Activated naive CD8-positive, alpha-beta T cell treated with anti-CD3 and anti-CD28 coated beads, Interleukin-2, amount 10 ng/mL, durations not matched to agents 7 days and 5 days (primary cell): ENCODE measurements at places on chromosomes 2 and 18.

- DNase-seq: no peak
Measured at GRCh38 chr2:204023088-204023487, 86.5 kb downstream of the ICOS start.

GRCh38 chr18:54749291-54749690, 79.0 kb upstream of the RAB27B start:
- no peak for DNase-seq

DNA sequence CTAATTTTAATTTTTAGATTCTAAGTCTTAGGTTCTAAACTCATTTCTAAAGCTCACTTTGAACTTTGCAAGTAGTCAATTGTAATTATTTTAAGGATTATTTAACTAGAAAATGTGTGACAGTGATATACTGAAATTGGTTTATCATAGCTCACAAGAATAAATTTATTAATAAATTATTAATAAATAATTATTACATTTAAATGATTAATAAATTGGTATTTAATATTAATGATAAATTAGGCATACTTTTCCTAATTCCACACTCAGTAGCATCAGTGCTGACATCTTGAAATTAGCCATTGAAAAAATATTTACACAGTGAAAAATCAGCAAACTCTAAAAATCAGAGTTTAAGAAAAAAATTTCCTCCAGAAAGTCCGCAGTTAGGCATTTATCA, 433.7 kb downstream of the FIGN start:
- no peak for DNase-seq

DNA sequence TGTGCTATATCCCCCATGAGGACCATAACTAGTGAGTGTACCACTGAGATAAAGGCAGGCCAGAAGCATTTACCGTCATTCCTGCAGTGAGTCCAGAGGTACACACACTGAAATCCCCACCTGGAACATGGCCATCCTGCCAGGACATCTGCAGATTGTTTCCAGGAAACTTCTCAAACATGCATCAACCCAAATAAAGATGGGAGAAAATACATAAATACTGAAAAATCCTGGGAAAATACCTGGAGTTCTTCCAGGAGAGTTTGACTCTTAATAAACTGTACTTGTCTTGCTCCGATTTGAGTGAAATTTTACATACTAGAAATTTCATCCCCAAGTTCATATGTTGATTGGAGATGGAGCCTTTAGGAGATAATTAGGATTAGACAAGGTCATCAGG, 388.1 kb upstream of the KLHL29 start:
- DNase-seq: no peak

DNA sequence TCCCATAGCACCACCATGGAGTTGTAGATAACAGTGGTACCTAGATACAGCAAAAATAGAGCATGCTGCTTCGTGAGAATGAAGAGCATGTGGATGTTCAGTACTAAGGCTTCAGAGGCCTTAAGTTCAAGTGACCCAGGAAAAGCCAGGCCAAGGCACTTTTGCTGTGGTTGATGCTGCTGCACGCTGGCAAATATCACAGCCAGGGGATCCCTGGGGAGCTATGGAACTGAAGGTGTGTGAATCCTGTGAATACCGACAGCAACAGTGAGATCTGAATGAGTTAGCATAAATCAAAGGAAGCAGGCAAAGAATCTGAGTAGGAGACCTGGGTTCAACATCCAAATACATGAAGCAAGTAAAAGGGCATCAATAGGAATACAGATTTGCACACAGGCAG, 158.6 kb upstream of the THUMPD2 start:
- DNase-seq: no peak

DNA sequence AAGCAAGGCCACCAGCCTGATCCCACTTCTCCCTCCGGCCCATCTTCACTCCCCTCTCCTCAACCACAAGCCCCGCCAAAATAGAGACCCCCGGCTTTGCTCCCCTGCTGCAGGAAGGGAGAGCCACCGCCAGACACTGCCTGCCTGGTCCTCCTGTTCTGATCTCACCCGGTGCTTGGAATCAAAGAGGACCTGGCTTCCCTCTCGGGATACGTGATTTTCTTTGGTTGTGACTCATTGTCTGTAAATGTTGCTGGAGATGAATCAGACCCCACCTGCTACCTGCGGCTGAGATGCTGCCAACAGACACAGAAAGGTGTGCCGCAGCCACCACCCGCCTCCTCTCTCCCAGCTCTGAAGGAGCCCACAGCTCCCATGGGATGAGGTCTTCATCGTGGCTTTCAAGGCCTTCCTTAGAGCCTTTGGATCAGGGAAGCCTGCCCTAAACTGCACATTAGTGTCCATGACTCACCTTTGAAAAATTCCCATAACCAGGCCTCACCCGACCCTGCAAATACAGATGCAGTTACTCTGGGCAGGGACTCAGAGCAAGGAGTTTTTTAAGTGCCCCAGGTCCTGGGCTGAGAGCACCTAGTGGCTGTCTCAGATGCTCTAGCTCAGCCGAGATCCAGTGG, 79.4 kb upstream of the ZNF532 start:
- DNase-seq: no peak

GRCh38 chr2:221484761-221485502, 87.2 kb downstream of the EPHA4 start:
- DNase-seq: no peak

- peak; percentile 63 for DNase-seq
Measured at GRCh38 chr2:144183727-144184126, 336.2 kb downstream of the ZEB2 start.

DNA sequence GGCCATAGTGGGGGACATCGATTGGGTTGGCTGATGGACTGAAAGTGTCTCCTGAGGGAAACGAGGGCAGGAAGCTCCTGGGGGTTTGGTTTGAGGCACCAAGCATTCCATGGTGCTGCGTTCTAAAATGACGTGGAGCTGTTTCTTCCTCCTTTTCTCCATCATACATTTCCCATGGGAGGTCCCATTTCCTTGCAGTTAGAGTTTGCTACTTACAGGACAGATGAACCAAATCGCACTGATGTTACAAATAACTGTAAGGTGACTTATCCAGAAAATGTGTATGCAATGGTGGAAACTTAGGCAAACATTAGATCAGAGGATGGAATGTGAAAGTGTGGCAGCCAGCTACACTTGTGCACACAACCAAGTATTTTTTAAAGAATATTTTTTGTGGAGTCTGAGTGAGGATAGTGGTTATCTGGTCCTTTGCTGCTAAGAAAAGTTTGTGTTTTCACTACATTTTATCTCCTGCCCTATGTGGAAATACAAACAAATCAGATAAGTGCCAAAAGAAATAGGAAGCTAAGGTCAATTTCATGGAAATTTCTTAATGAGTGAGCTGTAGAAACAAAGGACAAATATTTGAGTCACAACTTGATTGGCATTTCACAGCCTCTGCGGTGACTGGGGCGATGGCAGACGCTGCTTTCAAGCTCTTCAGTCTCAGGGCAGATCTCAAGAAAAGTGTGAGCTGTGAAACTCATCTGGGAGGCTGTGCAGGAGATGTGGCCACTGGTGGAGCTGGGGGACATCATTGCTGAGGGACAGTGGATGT, 256.2 kb downstream of the TSN start:
- no peak for DNase-seq

DNA sequence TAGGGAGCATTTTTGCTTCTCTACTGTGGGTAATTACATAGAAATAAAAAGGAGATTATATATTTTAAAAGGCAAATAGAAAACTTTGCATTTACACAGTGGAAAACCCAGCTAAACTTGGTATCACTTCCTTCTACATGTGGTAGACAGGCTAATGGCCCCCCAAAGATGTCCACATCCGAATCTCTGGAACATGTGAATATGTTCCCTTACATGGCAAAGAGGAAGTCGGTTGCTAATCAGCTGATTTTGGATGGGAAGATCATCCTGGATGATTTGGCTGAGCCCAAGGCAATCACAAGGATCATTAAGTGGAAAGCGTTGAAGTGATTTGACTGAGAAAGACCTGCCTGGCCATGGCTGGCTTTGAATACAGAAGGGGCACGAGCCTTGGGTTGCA, 26.2 kb downstream of the CREG2 start:
- DNase-seq: no peak

DNA sequence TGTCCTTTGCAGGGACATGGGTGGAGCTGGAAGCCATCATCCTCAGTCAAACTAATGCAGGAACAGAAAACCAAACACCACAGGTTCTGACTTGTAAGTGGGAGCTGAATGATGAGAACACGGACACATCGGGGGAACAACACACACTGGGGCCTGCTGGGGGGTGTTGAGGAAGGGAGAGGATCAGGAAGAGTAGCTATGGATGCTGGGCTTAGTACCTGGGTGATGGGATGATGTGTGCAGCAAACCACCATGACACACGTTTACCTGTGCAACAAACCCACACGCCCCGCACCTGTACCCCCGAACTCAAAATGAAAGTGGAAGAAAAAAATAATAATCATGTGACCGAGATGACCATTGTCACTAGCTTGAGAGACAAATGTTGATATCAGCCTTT, 114.7 kb downstream of the NDUFA10 start:
- no peak for DNase-seq

DNA sequence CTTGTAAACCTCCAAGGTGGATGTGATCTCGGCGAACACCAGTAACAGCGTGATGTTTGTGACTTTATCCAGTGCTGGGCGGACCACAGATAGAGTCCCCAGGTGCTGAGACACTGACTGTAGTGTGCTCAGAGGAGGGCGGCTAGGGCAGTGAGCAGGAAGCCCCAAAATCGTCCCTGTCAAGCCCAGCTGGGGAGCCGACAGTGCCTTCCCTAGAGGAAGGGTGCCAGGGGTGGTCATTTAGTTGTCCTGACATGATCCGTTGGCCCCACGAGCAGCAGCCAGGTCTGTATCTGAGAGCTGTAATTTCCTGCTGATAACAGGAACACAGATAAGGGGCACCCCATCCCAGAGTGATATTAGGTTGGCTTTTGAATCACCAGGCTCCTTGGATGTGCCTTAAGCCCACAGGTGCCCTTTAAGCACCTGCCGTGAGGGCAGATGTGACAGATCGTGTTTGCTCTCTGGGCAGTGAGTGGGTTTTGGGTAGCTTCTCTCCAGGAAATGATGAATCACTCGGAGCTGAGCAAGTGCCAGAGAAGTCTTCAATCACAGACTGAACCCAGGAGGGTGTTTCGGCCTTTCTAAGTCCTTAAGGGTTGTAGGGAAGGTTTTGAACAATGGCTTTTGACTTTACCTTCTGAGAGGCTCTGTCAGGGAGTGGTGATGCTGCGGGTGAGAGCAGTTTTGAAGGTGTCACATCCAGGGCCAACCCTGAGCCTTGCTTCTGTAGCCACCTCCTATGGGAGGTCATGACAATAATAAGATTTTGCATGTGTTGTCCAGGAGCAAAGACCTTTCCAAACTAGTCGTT, 7.7 kb downstream of the LPIN1 start:
- DNase-seq: peak; percentile 57

GRCh38 chr2:133247631-133248030, 320.6 kb downstream of the NCKAP5 start:
- no peak for DNase-seq

DNA sequence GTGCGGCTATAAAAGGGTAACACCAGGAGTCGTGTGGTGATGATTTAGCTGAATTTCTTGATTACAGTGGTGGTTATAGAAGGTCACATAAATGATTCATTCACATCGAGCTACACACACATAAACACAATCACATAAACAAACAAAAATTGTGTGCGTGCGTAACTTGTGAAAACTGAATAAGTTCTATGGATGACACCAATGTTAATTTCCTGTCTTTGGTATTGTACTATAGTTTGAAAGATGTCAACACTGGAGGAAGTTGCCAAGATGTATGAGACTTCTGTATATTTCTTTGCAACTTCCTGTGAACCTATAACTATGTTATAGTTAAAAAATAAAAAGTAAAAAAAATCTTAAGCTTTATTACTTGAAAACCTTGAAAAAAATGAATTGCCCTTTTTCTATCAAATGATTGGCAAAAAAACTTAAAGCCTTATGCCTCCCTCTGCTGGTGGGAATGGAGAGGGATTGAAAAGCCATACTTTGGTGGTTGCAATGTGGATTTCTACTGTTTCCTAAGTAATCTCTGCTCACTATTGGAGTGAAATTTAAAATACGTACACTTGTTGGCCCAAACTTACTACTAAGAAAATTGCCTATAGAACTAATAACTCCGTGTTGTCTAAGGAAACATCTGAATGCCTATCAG, 227.7 kb downstream of the RPIA start:
- DNase-seq: no peak

DNA sequence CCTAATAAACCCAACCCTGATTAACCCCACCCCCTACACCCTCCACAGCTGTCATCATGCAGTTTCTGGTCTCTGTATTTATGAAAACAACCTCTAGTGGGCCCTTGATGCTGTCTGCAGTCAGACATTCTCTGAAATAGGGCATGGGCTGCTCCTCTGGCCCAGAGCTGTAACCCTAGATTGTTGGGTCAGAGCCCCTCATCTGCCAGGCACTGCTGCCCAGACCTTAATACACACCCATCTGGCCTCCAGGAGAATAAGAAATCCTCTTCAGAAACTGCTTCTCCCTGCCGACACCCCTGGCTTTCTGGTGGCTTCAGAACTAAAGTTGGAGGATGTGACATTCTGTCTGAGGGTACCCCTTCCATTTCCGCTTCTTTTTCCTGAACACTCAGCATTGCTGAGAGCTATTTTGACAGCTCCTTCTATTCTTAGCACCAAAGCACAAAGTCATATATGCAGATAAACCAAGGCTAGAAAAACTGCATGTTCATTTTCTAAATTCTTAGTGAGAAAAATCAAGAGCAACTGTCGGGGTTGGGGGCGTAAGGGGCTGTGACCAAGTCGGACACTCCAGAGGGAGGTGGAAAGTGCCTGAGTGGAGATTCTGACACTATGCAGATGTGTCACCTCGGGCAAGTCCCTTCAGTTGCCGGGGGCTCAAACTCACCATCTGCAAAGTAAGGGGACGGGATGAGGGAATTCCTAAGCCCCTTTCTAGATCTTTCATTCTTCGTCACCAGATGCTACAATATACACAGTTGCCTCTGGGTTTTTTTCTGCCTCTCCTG, 28.7 kb downstream of the SRSF7 start:
- peak; percentile 37 for DNase-seq

DNA sequence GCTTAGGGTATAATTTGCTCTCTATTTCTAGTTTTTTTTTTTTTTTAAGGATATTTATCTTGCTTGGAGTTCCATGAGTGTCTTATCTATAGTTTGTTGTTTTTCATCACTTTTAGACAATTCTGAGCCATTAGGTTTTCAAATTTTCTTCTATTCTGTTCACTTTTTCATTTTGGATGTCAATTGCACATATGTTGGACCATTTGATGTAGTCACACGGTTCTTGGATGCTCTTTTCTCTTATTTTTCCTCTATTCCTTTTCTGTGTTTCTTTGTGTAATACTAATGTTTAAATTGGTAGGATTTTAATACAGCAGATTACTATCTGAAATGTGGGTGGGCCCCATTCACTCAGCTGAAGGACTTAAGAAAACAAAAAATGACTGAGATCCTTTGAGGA, 292.6 kb downstream of the CALCRL start:
- DNase-seq: no peak

DNA sequence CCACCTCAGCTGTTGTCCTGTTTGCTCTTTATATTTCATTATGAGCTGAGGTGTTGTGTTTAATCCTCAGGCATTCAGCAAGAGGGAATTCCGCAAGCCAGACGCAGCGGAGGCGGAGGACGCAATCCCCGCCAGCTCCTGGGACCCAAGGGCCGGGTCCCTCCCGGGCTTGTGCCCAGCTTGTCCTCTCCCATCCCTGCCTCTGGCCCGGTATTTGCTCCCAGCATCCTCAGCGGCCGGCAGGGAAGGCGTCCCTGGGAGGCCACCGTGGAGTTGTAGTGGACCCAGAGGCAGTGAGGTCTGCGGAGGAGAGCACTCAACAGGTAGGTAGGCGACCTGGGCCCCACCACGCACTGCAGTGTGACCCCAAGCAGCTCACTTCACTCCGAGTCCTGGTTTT, 42.5 kb upstream of the FOSL2 start:
- peak; percentile 17 for DNase-seq

- no peak for DNase-seq
Measured at GRCh38 chr18:35581546-35581897, at the start of gene GALNT1. TSS of gene GALNT1 (plus strand) at chr18:35581740. CDS start at chr18:35654663, 72,923 bp downstream.
